ENCODE measurements at places on chromosomes 4 and X. TPM values are rescaled to one million over a fixed set of nuclear protein-coding genes. Genes with fewer than 3 reads are reported as not detected.
A peak's percentile ranks its signal among the peaks of the same experiment; 100 is the strongest.

DNA sequence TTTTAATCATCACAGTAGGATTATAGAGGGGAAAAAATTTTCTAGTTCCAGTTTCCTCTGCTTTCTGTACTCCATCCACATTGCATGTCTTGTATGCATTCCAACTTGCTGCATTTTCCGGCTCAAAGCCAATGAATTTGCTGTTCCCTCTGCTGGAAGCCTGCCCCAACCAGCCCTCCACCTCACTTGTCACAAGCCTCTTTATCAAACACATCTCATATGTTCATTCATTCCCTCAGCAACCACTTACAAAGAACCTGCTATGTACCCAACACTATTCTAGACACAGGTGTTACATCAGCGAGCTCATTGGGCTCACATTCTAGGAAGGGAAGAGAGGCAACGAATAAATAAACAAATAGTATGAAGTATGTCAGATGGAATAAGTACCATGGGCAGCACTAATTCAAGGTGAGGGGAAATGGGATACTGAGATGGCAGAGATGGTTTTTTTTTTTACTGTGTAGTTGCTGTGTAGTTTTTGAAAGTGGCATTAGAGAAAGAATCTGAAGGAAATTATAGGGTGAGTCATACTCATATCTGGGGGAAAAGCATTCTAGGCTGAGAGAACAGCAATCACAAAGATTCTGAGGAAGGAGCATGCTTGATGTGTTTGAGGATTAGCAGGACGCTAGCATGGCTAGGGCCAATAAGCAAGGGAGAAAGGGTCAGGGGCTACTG is 332.5 kb downstream of the PDGFC start:
- H3K4me1 ChIP-seq = peaks cover 23% of the 10 kb centered on the region
- no peaks in the 10 kb centered on the region for H3K27me3 ChIP-seq
- H3K4me3 ChIP-seq = no peak overlapping the region
- no peaks in the 10 kb centered on the region for H3K36me3 ChIP-seq
- no peak for DNase-seq

DNA sequence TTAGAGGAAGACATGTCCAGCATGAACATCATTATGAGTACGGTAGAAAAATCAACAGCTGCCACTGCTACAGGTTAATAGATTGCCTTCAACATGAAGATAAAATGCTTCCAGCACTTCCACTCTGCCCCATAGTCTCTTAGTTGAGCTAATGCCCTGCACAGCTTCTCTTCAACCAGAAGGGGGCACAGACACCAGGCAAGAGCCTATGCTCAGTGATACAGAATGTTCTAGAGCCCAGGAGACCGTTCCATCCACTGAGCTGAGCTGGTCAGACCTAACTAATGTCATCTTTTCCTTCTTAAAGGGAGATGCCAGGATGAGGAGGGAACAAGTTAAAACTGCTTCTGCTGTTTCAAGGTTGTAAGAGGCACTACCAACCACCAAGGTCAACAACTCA is 42.2 kb downstream of the SMIM10L2A start:
- H3K4me1 ChIP-seq = no peaks in the 10 kb centered on the region
- no peak for DNase-seq
- H3K36me3 ChIP-seq = no peaks in the 10 kb centered on the region
- no peaks in the 10 kb centered on the region for H3K27me3 ChIP-seq

The P2RY4 gene
- 1.3 TPM for total RNA-seq

- no peaks in the 10 kb centered on the region for H3K36me3 ChIP-seq
- DNase-seq = no peak
Observed at GRCh38 chrX:10855845-10856244, 235.5 kb upstream of the MID1 start.

- H3K4me3 ChIP-seq = no peak overlapping the region
Observed at GRCh38 chrX:38626296-38626695, 65.0 kb downstream of the TSPAN7 start.

The DKK2 gene
- 10.3 TPM for total RNA-seq

The HSFX1 gene
- total RNA-seq = 21.7 TPM

The FRAS1 gene
- total RNA-seq = 0.75 TPM

- no peaks in the 10 kb centered on the region for H3K27me3 ChIP-seq
- peaks cover 6% of the 10 kb centered on the region for H3K4me1 ChIP-seq
- no peak for DNase-seq
Observed at GRCh38 chrX:154481911-154482601, 3.0 kb upstream of the LAGE3 start.

DNA sequence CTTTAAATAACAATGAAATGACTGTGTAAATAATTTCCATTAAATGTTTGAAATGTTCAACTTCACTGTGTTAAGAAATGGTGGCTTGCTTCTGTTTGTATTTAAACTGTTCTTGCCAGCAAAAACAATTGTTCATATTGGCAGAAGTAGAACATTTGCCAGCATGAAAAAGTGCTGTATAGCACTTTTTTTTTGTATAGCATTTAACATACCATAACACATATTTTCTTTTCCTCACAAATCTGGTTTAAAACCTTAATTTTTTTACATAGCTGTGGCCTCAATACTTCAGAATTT is 94.1 kb downstream of the COX18 start:
- H3K27ac ChIP-seq = peak overlapping the region; percentile 53
- H3K4me1 ChIP-seq = peaks cover 4% of the 10 kb centered on the region
- H3K27me3 ChIP-seq = no peaks in the 10 kb centered on the region
- DNase-seq = no peak
- H3K4me3 ChIP-seq = no peak overlapping the region
- H3K36me3 ChIP-seq = no peaks in the 10 kb centered on the region

DNA sequence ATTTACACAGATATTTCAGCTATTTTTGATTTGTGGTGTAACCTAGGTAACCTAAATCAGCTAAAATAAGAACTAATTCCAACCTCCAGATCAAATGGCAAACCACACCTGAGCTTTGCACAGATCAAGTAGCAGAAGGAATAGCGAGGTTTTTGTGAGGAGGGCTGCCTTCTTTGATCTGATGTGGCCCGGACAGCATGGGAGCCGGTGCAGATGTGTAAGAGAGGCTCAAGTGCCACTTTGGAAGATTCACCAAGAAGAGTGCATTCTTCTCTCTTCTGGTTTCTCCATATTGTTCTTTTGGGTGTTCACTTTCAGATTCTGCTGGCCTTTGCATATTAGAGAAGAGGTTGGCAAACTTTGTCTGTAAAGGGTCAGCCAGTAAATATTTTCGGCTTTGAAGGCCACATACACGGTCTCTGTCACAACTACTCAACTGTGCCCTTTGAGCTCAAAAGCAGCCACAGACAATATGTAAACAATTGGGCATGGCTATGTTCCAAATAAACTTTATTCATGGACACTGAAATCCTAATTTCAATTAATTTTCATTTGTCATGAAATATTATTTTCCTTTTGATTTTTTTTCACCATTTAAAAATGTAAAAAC is 78.9 kb upstream of the FAM9C start:
- H3K36me3 ChIP-seq = no peaks in the 10 kb centered on the region
- no peak for DNase-seq
- no peak overlapping the region for H3K4me3 ChIP-seq
- H3K27ac ChIP-seq = peak overlapping the region; percentile 61

The RAB41 gene
- not detected for total RNA-seq

GRCh38 chr4:99885063-99885664 is 9.1 kb downstream of the LAMTOR3 start:
- H3K4me1 ChIP-seq = no peaks in the 10 kb centered on the region
- DNase-seq = no peak
- no peak overlapping the region for H3K4me3 ChIP-seq
- H3K27ac ChIP-seq = no peak overlapping the region

DNA sequence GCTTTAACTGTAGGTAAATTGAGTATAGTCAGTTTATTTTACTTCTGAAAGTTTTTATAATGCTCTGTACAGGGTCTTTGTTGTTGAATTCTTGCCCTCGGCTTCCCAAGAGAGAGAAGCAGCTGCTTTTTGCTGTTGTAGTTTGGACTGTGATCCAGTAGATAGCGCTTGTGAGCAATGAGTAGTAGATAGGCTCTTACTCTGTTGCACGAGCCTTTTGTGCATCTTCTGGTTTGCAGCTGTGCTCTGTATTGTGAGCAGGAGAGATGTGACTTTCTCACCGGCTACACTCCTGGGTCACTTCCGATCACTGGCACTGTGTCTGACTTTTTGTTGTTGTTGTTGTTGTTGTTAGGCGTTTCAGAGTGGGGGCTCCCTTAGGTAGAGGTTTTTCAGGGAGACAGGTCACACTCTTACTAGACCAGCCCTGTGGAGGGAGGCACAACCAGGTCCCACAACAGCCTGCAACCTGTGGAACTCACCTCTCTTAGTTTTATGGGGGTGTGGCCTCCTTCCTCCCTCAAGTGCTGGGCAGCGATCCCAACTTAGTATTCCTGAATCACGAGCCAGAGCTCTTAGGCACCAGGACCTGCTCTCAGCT is 822.1 kb upstream of the GALNTL6 start:
- DNase-seq = no peak
- no peaks in the 10 kb centered on the region for H3K36me3 ChIP-seq
- no peaks in the 10 kb centered on the region for H3K4me1 ChIP-seq
- no peak overlapping the region for H3K4me3 ChIP-seq
- H3K27ac ChIP-seq = no peak overlapping the region

DNA sequence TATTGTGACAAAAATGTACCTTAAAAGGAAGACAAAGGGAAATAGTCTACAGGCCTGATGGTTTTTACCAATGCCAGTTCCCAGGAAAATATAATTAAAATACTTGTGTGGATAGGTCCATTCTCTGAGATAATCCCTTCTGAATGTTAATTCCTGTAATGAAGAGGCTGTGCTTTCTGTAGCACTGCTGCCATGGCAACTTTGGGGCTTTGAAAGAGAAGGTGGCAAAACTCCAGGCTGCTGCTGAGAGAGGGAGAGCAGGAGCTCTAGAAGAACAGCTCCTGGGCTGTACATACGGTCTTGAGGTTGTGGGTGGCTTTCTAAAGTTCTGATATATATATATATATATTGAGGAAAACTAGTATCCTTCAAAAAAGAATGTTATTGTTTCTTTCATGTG is 125.4 kb downstream of the PDLIM5 start:
- peaks cover 66% of the 10 kb centered on the region for H3K4me1 ChIP-seq
- DNase-seq = no peak
- H3K4me3 ChIP-seq = no peak overlapping the region
- H3K27me3 ChIP-seq = no peaks in the 10 kb centered on the region

GRCh38 chrX:34365471-34365870 is 233.4 kb upstream of the FAM47A start:
- H3K27me3 ChIP-seq = no peaks in the 10 kb centered on the region
- H3K4me1 ChIP-seq = no peaks in the 10 kb centered on the region
- H3K27ac ChIP-seq = no peak overlapping the region
- H3K36me3 ChIP-seq = no peaks in the 10 kb centered on the region

GRCh38 chr4:7276515-7276914 is 84.2 kb downstream of the SORCS2 start:
- H3K27me3 ChIP-seq = no peaks in the 10 kb centered on the region
- H3K4me1 ChIP-seq = no peaks in the 10 kb centered on the region
- no peak overlapping the region for H3K4me3 ChIP-seq
- DNase-seq = no peak
- no peak overlapping the region for H3K27ac ChIP-seq
- H3K36me3 ChIP-seq = no peaks in the 10 kb centered on the region

The TAF7L gene
- total RNA-seq = not detected

The DCLK2 gene
- 34.2 TPM for total RNA-seq

The IL13RA2 gene
- 2.6 TPM for total RNA-seq

The RBM46 gene
- not detected for total RNA-seq

The HAND2 gene
- total RNA-seq = 6.0 TPM

The TMSB15A gene
- not detected for total RNA-seq

DNA sequence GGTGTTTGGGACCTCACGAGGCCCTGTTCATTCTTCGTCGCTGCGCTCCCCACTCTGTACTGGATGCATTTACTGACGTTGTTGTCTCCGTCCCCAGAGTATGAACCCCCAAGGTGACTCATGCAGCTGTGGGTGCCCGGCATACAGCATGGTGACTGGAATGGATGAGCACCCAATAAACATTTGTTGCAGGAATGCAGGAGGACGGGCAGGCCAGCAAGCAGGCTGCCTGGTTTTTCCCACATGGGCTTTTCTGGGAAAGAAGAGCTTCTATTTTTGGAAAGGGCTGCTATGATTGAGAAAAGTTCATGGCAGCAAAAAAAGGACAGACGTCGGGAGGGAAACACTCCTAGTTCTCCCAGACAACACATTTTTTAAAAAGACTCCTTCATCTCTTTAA is 893 bp upstream of the SOD3 start:
- H3K36me3 ChIP-seq = no peaks in the 10 kb centered on the region
- H3K27me3 ChIP-seq = no peaks in the 10 kb centered on the region

The SSX2 gene
- not detected for total RNA-seq

GRCh38 chr4:164116286-164116685 is 621.8 kb downstream of the TMA16 start:
- no peak overlapping the region for H3K27ac ChIP-seq
- no peaks in the 10 kb centered on the region for H3K4me1 ChIP-seq
- no peak for DNase-seq
- no peak overlapping the region for H3K4me3 ChIP-seq
- H3K36me3 ChIP-seq = no peaks in the 10 kb centered on the region
- H3K27me3 ChIP-seq = no peaks in the 10 kb centered on the region

DNA sequence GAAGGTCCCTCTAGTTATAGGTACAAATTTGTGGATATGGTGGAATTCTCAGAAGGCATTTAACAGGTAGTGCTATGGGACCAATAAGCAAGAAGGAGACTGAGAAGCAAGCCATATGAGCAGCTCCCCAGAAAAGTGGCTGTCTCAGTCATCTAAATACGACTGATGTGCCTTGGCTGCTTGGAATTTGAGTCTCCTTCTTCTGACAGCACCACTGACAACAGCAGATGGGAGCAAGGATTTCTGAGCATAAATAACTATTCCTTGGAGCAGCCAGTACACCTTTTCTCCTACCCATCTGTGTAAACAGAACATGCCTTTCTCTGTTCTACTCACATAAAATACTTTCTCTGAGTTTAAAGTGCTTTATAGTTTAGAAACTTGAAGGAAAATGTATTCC is 196.2 kb downstream of the GABRG1 start:
- DNase-seq = no peak
- no peaks in the 10 kb centered on the region for H3K27me3 ChIP-seq
- no peak overlapping the region for H3K4me3 ChIP-seq
- no peak overlapping the region for H3K27ac ChIP-seq

- H3K27ac ChIP-seq = no peak overlapping the region
- H3K36me3 ChIP-seq = no peaks in the 10 kb centered on the region
- no peak overlapping the region for H3K4me3 ChIP-seq
- no peaks in the 10 kb centered on the region for H3K27me3 ChIP-seq
- no peak for DNase-seq
Observed at GRCh38 chr4:57265831-57266582, 155.8 kb upstream of the IGFBP7 start.

GRCh38 chrX:129800186-129800585 is 20.4 kb downstream of the SASH3 start:
- H3K36me3 ChIP-seq = peaks cover 3% of the 10 kb centered on the region
- no peaks in the 10 kb centered on the region for H3K4me1 ChIP-seq
- no peak for DNase-seq
- no peak overlapping the region for H3K4me3 ChIP-seq
- H3K27ac ChIP-seq = no peak overlapping the region

GRCh38 chr4:7715271-7716009 is 224.2 kb downstream of the AFAP1 start:
- no peaks in the 10 kb centered on the region for H3K4me1 ChIP-seq
- no peak overlapping the region for H3K4me3 ChIP-seq
- H3K27ac ChIP-seq = no peak overlapping the region
- no peaks in the 10 kb centered on the region for H3K27me3 ChIP-seq
- no peaks in the 10 kb centered on the region for H3K36me3 ChIP-seq

- peaks cover 24% of the 10 kb centered on the region for H3K4me1 ChIP-seq
- no peaks in the 10 kb centered on the region for H3K27me3 ChIP-seq
- peak overlapping the region; percentile 86 for H3K4me3 ChIP-seq
- H3K36me3 ChIP-seq = peaks cover under 1% of the 10 kb centered on the region
Observed at GRCh38 chrX:2692221-2693112, 1.4 kb downstream of the CD99 start.
